ENCODE measurements at places on chromosomes 5 and 9.

- no peak for DNase-seq
These were observed 91.2 kb downstream of the PHF2 start for GRCh38 chr9:93667627-93668026.

DNA sequence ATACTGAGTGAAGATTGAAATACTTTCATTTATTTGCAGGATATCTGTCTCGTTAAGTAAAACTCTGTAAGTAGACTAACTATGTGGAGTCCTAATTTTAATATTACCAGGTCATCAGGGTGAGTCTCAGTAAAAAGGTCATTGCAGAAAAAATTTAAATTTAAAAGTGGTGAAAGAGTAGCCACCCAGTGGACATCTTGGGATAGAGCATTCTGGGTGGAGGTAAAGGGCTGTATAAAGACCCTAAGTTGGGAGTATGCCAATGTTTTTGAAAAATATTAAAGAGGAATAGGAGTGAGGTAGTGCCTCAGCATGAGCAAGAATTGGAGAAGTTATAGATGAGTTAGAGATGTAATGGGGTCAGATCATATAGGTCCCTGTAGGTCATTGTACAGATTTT lies 145.5 kb downstream of the HMHB1 start:
- no peak for DNase-seq

DNA sequence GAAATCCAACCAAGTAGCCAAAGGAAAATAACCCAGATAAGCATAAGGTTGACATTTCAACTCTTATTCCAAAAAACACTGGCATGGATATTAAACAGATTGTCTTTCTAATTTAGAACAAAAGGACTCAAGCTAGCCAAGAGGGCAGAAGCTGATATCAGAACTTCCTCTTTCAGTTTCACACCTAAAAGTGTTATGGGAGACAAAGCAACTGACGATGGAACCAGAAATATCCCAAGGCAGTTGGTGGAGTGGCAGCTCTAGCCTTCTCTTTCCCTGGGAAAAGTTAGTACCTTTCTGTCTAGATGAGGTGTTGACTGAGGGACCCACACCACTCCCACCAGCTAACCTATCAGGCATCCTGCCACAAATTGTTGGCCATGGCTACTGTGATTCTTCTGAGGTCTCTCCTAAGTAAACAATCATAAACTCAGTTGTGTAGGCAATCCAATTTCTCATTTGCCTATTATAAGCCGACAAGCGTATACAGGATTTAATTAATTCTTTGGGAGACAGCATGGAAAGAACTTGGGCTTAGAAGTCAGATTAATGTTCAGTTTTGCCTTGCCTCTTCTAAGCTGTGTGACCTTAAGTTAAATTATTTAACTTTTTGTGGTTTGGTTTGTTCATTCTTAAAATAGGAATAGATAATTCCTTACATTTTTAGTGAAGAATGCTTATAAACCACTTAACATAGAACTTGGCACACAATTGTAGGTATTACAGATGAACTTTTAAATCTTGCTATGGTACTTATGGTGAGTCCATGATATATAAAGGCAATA lies 110.9 kb upstream of the ADAMTSL1 start:
- no peak for DNase-seq

DNA sequence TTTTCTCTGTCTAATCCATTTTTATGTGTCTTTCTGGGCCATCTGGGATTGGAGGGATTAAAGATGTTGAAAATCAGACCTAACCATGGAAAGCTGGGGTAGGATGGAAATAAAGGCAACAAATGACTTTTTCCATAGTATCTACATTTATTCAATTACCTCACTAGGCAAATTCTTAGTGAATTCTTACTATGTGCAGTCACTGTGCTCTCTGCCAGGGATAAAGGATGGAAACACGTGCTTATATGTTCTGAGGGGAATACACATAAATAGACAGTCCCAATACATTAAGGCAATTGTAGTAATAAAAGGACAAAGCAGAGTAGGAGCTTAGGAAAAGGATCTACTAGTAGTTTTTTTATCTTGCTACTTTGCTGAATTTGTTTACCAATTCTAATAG lies 214.2 kb downstream of the PRR16 start:
- DNase-seq: no peak

DNA sequence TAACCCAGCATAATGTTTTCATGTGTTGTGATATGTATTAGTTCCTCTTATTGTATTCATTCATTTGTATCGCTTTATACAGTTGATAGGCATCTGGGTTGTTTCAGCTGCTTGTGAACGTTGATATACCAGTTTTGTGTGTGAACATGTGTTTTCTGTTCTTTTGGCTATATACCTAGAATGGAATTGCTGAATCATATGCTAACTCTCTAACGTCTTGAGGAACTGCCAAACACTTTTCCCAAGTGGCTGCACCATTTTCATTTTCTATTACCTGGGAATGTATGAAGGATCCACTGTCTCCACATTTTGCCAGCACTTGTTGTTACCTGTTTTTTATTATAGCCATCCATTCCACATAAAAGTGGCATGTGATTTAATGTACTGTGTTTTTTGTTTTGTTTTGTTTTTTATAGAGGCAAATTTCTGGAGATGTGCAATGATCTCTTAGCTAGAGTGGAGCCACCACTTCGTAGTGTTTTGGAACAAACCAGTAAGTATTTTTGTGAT lies 34.6 kb downstream of the HSPA4 start:
- no peak for DNase-seq

- no peak for DNase-seq
These were observed 58.9 kb upstream of the MCCC2 start for GRCh38 chr5:71528206-71528605.

- no peak for DNase-seq
These were observed 106.3 kb upstream of the MAMDC2 start for GRCh38 chr9:69937360-69937759.

- DNase-seq: no peak
These were observed 16.2 kb upstream of the PTGS1 start for GRCh38 chr9:122354536-122355199.

GRCh38 chr9:135056541-135056940 lies 30.9 kb upstream of the OLFM1 start:
- no peak for DNase-seq

DNA sequence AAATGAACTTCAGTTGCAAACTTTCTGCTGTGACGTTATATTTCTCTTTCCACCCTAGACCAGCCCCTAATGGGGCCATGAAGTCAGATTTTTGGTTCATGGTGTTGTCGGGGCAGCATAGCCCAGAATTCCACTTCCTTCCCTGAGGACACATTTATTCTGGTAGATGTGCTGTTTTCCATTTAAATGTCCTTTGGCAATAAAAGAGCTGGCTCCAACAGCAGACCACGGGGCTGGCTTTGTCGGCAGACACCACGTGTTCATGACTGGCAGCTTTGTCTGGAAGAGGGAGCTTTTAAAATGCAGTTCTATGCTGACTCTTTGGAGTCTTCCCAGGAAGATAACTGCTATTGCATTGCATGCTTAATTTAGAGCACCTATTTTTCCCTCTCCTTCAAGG lies 17.6 kb upstream of the LCP2 start:
- peak; percentile 47 for DNase-seq

- DNase-seq: no peak
These were observed 19.9 kb downstream of the GDA start for GRCh38 chr9:72169178-72169577.

- DNase-seq: no peak
These were observed 25.3 kb downstream of the DAP start for GRCh38 chr5:10735569-10736276.

- DNase-seq: no peak
These were observed 28.5 kb upstream of the LHX2 start for GRCh38 chr9:123983047-123983446.

GRCh38 chr5:174355208-174355612 lies 309.7 kb downstream of the NSG2 start:
- no peak for DNase-seq

DNA sequence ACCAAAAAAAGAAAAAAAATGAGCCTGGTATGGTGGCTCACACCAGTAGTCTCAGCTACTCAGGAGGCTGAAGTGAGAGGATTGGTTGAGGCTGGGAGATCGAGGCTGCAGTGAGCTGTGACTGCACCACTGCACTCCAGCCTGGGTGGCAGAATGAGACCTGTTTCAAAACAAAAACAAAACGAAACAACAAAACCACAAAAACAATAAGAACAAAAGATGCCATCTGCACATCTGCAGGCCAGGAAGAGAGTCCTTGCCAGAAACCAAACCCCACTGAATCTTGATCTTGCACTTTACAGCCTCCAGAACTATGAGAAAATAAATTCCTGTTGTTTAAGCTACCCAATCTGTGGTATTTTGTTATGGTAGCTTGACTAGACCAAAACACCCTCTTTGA lies 207.7 kb downstream of the YTHDC2 start:
- no peak for DNase-seq

GRCh38 chr9:136245219-136246150 lies at the start of gene QSOX2:
QSOX2 (minus strand) TSS chr9:136245812; CDS start chr9:136245803, 9 bp downstream.
- peak; percentile 92 for DNase-seq

GRCh38 chr9:135523521-135524129 lies 2.4 kb downstream of the LCN1 start:
- DNase-seq: peak; percentile 44

DNA sequence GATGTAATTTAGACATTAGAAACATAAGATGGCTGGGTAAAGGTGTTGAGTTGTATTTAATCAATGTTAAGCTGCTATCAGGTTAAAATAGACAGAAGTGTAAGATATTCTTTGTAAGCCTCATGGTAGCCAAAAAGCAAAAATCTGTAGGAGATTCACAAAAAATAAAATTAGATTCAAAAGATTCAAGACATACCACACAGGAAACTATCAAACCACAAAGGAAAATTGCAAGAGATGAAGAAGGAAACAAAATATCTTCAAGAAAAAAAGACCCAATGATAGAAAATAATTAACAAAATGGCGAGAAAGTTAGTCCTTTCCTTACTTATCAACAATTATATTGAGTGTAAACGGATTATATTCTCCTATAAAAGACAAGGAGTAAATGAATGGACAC lies 15.3 kb downstream of the XRCC4 start:
- DNase-seq: no peak

- DNase-seq: no peak
These were observed 49.4 kb downstream of the EXD3 start for GRCh38 chr9:137373611-137373980.

DNA sequence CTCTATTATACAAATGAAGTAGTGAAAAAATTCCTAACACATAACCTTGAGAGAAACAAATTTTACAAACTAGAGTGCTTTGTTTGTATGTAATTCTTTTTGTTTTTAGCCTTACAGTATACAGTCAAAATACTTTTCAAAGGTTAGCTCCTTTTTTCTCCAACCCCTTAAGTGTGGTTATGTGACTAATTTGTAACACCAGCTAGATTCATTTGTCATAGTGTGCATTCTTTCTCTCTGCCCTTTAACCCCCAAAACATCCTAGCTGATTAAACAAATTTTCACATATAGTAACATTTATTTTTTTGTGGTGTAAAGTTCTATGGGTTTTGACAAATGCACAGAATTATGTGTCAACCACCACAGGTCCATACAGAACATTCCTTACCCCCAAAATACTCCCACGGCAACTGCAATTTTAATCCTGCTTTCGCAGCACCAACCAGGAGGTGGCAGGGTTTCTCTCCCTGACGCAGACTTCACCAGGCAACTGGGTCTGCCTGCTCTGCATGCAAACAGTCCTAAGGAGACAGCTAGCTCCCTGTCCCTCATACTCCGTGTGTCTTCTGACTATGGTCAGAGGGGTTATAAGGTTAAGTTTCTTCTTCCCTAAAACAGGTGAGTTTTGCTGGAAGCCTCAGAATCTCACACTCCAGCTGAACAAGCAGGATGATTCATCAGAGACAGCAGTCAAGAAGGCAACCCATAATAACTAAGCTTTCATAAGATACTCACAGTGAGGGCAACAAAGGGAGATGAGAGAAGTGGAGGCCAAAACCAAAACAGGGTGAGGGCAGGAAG lies 44.5 kb upstream of the NR5A1 start:
- DNase-seq: no peak

- no peak for DNase-seq
These were observed 272.7 kb downstream of the TRIM32 start for GRCh38 chr9:116959809-116960208.

DNA sequence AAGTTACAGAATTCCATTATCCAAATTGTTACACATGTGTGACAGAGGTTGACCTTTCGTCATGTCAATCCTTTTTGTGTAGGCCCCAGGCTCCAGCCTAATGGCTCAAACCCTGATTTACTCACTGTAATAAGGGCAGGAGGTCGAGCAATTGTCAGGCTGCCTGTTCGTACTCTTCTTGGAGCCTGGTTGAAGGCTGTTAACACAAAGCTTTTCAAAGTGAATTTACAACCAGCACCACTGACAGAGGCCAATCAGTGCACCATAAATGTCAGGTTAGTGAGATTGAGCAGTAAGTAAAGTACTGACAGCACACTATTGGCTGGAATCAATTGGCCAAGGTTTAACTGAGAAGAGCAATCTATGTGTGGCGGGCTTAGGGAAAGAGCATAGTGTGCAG lies 16.8 kb downstream of the PRDM6 start:
- no peak for DNase-seq

DNA sequence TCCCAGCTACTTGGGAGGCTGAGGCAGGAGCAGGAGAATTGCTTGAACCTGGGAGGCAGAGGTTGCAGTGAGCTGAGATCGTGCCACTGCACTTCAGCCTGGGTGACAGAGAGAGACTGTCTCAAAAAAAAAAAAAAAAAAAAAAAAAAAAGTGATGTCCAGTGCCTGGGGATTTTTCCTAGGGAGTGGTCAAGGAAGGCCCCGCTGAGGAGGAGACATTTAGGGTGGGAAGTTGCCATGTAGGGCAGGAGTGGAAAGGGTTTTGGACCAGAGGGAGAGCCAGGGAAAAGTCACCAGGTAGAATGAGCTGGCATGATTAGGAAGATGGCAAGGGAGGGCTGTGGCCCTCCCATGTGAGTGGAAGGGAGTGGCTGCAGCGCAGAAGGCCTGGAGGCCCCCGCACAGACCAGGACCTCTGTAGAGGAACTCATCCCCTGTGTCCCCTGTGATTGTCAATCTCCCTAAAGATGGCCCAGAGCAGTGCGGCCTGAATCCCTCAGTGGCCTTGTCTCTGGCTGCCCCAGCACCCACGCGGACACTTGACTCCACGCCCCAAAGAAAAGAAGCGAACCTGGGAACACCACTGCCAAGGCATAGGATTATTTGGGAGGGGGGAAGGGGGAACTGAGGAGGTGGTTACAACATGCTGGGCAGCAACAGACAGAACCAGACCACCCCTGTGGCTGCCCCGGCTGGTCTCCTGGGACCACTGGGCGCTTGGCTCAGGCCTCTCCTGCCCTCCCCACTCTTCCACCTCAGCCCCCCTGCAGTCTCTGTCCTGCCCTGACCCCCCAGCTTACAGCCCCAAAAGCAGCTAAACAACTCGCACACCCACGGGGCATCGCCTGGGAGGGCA lies 2.6 kb upstream of the SQSTM1 start:
- DNase-seq: no peak

DNA sequence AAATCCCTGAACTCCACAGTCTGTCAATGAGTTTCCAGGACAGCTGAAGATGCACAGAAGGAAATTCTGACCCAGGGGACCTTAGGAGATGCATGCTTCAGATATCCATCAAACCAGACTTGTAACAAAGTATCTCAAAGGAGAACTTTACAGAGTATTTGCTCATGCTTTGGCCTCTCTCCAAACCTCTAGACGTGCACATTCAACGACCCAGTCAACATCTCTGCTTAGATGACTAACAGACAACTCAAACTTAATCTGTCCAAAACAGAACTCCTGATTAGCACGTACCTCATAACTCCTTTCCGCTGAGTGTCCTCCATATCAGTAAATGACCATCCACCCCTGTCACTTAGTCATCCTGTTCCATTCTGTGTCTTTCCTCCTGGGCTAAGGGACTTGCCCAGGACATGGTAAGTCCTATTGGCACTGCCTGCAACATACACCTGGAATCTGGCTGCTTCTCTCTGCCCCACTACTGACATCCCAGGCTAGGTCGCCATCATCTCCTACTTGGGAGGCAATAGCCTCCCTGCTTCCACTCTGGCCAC lies 107.4 kb downstream of the LMNB1 start:
- DNase-seq: no peak

Measured in activated CD8-positive, alpha-beta memory T cell treated with anti-CD3 and anti-CD28 coated beads for 24 hours (primary cell).